ENCODE measurements at places on chromosomes 16 and 17.

- DNase-seq: no peak
Measured at GRCh38 chr17:82989881-82990280, 89.5 kb upstream of the METRNL start.

- no peak for DNase-seq
Measured at GRCh38 chr17:1000597-1001461, 3.9 kb downstream of the TIMM22 start.

DNA sequence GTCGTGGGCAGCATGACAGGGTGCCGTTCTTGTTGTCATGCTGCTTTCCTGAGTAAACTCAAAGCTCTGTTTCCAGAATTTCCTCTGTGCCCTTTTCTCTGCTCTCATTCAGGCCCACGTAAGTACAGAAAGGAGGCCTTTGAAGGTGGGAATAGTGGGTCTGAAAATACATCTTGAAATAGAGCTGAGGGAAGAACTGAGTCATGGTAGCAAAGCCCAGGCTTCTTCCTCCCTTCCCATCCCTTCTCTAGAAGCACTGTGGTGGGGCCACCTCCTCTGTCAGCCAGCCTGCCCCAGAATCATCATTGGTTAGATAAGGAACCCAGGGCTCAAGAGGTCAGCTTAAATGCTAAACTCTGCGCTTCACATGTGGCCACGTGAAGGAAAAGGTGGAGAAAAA lies 9.4 kb downstream of the CTRL start:
- no peak for DNase-seq

GRCh38 chr17:15340966-15341365 lies 431 bp downstream of the TEKT3 start:
- DNase-seq: no peak

DNA sequence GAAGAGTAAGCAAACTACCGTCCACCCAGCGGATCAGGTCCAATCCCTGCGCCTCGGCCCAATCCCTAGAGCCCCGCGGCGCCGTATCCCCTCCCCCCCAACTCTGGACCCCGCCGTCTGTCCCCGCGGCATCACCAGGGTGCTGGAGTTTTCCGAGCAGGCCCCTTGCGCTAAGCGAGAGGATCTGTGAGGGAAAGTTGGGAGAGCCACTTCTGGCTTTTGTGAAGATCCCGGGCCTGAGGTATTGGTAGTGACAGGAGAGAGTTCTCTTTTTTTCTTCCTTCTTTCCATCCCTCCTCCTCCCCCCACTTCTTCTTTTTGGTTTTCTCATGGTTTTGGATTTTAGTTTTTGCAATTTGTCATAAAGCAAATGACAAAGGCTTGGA lies 3.5 kb upstream of the DLX4 start:
- DNase-seq: no peak

GRCh38 chr17:4574448-4575045 lies 9.8 kb upstream of the SMTNL2 start:
- DNase-seq: no peak

DNA sequence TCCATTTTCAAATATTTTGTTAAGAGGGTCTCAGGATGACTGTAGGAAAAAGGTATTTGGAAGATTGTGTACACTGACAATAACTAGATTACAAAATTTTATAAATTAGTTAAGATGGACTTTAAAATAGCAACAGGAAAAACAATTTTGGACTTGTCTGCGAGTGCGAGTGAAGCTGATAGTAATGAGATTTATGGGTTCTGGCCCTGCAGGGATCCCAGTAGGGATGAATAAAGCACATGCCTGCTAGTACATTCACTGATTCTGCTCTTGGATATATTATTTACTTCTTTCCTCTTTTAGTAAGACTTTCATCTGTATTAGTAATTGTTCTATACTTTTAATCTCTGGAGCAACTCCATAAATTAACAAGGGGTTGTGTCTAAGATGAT lies 28.2 kb downstream of the PRKCA start:
- DNase-seq: no peak

- DNase-seq: no peak
Measured at GRCh38 chr17:47739150-47739549, 6.1 kb downstream of the TBX21 start.

- DNase-seq: no peak
Measured at GRCh38 chr16:57697896-57698537, 3.4 kb downstream of the DRC7 start.

DNA sequence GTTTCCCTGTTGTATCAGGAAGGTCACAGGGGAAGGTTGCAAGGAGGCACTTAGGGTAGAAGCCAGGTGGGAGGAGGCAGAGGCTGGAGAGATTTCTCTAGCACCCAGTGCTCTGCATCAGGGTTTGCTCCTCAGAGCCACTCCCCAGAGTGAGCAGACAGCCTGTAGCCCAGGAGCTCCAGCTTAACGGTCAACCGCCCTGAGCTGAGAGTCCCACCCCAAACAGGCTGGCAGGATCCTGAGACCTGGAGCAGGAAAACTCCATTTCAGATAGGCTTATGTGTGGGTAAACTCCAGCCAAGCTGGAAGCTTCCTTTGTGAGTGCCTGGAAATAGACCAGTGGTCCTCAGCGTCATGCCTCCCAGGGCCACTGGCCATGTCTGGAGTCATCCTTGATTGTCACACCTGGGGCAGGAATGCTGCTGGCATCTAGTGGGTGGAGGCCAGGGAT lies 37.9 kb downstream of the MPRIP start:
- DNase-seq: no peak

DNA sequence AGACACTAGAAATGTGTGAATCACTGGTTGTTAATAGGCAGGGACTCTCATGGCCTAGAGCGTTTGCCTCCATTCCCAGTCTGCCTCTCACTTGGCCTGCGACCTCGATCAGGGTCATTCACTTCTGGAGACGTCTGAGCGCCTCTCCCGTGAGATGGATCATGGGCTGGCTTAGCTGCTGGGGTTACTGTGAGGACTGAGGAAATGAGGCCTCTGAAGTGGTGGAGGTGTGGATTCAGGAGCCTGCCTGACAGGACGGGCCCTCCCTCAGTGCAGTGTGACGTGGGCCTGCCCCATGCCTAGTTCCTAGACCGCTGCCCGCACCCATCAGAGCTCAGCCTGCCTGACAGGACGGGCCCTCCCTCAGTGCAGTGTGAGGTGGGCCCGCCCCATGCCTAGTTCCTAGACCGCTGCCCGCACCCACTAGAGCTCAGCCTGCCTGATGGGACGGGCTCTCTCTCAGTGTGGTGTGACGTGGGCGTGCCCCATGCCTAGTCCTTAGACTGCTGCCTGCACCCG lies 61.9 kb downstream of the BANP start:
- DNase-seq: no peak

GRCh38 chr16:4360538-4361021 lies 9.5 kb upstream of the PAM16 start:
- DNase-seq: no peak

DNA sequence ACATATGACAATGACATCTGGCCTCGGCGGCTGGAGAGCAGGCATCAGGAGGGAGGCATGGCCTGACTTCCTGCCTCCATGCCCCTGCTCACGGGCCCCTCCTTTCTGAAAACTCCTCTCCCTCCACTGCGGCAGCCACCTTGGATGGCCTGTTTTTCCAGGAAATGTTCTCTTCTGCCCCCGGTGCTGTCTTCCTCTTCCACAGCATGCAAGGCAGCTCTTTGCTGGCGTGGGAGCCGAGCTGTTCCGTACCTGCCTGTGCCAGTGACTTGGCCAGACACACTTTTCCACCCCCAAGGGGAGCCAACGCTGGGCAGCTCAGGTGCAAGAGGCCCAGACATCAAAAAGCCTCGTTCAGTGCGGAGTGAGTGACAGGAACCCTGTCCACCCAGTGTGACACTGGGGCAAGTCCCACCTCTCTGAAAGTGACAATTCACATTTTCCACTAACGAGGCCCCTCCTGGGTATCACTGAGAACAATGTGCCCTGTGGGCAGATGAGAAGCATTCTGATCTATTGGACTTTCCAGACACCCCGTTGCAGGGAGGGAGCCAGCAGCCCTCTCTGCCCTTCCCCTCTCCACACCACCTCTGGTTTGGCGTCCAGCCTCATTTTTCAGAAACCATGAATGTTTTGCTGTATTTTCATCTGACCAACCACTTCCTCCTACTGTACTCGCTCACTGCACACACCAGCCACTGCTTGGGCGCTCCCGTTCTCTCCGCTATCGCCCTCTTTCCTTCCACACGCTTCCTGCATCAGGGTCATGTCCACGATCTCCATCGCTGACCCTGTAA lies 31.2 kb downstream of the NSMCE1 start:
- peak; percentile 65 for DNase-seq

- no peak for DNase-seq
Measured at GRCh38 chr16:57004387-57005250, 15.3 kb downstream of the NLRC5 start.

DNA sequence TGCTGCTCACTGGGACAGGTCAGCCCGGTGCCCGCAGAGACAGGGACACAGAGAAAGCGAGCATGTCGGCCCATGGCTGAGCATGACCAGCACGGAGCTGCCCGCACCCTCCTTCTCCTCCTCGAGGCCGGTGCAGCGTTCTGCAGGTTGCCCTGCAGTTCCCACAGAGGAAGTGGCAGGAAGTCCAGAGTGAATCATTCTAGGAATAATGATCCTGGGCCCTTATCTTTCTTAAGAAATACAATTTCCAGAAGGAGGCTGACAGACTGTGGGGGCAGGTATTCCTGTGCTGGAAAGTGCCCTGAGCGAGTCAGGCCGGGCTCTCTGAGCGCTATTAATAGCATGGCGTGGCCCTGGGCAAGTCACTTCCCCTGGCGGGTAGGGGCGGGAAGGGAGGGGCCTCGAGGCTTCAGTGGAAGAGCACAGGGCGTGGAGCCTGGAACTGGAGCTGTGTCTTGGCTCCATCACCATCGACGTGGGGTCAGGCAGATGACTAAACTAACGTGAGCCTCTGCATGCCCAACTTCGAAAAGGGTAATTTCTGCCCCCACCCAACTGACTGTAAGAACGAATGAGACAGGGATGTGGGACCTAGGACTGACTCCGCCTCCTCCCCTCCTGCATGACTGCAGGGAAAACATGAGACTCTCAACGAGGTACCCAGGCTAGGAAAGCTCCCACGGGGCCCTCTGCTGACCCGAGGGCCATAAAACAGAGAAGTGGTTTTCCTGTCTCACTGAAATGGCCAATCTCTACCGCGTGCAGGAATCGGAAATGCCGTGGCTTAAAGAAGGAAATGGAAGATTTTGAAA lies 9.8 kb downstream of the TMEM204 start:
- DNase-seq: no peak

DNA sequence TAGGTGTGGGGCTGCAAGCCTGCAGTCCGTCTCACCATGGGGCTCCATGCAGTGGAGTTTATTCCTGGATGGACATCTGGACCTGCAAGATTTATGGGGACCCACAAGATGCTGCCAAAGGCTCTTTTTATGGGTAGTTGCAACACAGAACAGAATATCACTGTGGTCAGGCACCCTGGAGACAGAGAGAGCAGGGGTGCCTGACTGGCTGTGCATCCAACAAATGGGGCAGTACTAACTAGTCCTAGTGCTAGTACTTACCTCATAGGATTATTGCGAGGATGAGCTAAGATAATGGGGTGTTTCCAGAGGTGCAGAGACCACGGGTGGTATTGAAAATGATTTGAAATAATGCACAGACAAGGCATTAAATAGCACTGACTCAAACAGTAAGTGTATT lies 42.4 kb upstream of the MMP2 start:
- DNase-seq: no peak

DNA sequence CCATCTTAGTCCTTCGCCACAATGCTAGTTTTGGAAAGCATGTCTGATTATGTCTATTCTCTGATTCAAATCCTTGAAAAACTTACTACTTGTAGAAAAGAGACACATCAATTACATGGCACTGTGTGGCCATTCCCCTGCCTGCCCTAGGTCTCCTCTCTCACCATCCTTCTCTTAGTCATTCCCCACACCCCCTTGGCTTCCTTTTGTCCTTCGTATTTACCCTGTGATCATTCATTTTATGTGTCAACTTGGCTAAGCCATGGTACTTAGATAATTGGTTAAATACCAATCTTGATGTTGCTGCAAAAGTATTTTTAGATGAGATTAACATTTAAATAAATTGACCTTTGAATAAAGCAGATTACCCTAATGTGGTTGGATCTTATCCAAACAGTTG lies 122.9 kb upstream of the CDH11 start:
- no peak for DNase-seq

GRCh38 chr17:48494335-48494734 lies 36.5 kb downstream of the HOXB1 start:
- no peak for DNase-seq

DNA sequence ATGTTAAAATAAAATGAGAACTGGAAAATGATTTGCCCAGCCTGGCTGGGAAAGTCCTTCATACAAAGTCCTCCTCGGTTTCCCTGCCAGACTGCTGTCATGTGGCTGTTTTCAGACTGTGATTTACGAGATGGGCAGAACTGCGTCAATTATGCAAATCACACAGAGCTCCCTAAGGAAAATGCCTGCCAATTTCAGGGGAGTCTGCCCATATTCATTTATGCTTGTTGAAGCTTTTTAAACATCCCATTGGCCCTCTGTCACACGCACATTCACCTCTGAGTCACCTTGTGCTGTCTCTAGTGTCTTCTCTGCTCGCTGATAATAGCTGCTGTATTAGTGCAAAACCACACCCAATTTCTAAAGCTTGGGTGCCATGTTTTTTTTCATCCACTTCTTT lies 81.7 kb upstream of the FAM20A start:
- no peak for DNase-seq

DNA sequence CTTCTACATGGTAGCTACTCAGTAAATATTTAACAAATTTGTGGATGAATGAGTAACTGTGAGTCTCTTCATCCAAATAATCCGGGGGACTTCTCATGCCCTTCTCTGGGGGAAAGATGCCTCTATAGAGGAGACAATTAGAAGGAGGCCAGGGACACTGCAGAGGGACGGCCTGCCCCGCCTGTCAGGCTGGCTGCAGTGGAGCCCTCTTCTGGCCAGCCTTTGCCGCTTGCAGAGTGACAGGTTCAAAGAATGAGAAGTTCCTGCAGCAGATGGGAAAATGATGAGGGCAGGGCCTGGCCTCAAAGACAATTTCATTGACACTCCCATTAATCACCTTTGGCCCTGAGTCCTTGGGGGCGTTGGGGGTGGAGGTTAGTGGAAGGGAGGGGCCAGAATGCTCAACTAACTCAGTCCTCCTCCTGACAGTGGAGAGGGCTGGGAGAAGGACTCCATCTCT lies 339.0 kb downstream of the MAF start:
- no peak for DNase-seq

- peak; percentile 31 for DNase-seq
Measured at GRCh38 chr16:84735849-84736586, 36.2 kb downstream of the USP10 start.

DNA sequence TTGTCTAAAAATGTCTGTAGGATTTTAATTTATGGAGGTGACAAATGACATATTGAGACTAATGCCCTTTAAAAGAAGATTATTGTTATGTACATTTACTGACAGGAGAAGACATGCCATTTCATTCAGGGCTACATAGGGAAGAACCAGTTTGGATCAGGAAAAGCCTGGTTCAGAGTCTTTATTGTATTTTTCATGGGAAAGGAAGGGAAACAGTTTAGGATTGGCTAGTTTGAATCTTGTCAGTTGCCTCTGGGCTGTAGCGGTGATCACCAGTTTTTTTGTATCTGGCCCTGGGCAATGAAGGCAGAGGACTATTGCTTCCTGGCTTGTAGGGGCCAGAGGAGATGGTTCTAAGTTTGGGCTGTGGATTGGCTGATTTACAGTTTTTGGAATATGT lies 31.8 kb downstream of the NSRP1 start:
- DNase-seq: no peak

All from activated CD4-positive, alpha-beta T cell treated with anti-CD3 and anti-CD28 coated beads for 1 hour (primary cell).